Choroid plexus epithelial cell (primary cell): ENCODE measurements at places on chromosomes 16 and 17.

DNA sequence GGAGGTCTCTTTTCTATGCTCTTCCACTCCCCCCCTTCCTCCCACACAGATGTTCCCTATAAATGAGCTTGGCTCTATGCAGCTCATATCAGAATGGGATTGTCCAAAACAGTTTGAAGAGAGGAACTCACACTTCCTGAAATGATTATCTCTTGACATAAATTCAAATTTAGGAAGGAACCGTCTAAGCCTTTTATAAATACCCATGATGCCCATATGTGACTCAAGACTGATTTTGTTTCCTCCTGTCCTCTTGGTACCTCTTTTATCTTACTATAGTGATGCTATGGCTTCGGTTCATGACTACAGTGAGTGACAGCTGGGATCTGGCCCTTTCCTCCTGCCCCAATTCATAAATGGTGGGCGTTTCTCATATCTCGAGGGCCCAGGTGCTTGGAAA, 16.6 kb upstream of the TERF2 start:
- no peak for DNase-seq

- no peak for DNase-seq
These were observed 6.7 kb upstream of the CAPN15 start for GRCh38 chr16:520847-521246.

GRCh38 chr16:72987480-72987901, 60.4 kb downstream of the ZFHX3 start:
- DNase-seq, result no peak

- DNase-seq, result no peak
These were observed 173.5 kb downstream of the NPIPB11 start for GRCh38 chr16:29232811-29233704.

- peak; percentile 54 for DNase-seq
These were observed 13.4 kb downstream of the RTN4RL1 start for GRCh38 chr17:2011411-2012371.

- DNase-seq, result peak; percentile 84
These were observed 23.9 kb upstream of the CLEC18A start for GRCh38 chr16:69927056-69927757.

DNA sequence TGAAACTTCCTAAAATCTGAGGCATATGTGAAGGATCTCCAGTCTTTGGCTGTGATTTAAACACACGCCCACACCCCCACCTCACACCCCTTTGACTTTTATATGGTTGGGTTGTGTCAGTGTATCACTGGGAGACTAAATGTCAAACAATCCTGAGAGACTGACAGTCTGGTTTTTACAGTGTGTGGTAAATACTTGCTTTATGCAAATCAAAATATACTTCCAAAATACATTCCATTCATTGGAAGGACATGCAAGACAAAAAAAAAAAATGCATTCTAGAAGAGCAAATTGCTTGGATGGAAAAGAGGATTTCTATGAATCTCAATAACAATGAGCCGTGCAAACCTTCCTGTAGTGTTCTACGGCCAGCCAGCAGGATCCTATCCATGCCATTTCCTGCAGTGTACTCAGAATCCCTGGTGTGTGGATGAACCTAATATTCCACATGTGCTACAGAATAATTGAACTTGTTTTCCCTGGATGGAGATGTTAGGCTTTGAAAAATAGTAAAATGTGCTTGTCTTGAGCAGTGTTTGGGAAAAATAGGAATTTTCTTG, 602.1 kb upstream of the GOT2 start:
- DNase-seq, result no peak

GRCh38 chr16:69329369-69330285, 761 bp downstream of the PDF start:
- peak; percentile 28 for DNase-seq

- no peak for DNase-seq
These were observed 22.6 kb downstream of the NT5M start for GRCh38 chr17:17325816-17326215.

DNA sequence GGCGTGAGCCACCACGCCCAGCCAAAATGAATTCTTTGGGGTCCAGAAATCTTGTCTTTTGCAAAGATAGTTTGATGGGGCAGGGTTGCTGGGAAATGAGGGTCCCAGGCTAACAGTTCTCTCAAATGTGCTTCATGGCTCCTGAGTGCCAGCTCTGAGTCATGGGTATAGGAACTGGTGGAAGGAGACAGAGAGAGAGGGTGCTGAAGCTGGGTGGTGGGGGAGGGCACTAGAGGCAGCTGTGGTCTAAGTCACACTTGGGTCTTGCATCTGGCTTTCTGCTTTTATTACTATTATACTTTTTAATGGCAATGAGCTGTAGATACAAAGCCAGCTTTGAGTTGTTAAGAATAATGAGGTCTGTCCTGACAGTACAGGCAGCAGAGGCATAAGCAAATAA, 54.6 kb downstream of the PRKCA start:
- no peak for DNase-seq

DNA sequence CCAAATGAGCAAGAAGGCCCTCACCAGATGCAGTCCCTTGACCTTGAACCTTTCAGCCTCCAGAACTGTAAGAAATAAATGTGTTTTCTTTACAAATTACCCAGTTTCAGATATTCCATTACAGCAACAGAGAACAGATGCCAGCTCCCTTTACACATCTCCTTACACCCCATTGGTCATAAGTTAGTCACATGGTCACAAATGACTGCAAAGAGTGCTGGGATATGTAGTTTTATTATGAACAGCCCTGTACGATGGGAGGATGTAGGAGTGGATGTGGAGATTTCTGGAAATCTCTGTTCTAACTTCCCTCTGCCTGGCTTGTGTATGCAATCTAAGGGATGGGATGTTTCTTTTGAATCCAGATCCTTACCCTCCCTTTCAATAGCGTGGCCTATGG, 13.3 kb upstream of the RPL38 start:
- DNase-seq, result peak; percentile 82

DNA sequence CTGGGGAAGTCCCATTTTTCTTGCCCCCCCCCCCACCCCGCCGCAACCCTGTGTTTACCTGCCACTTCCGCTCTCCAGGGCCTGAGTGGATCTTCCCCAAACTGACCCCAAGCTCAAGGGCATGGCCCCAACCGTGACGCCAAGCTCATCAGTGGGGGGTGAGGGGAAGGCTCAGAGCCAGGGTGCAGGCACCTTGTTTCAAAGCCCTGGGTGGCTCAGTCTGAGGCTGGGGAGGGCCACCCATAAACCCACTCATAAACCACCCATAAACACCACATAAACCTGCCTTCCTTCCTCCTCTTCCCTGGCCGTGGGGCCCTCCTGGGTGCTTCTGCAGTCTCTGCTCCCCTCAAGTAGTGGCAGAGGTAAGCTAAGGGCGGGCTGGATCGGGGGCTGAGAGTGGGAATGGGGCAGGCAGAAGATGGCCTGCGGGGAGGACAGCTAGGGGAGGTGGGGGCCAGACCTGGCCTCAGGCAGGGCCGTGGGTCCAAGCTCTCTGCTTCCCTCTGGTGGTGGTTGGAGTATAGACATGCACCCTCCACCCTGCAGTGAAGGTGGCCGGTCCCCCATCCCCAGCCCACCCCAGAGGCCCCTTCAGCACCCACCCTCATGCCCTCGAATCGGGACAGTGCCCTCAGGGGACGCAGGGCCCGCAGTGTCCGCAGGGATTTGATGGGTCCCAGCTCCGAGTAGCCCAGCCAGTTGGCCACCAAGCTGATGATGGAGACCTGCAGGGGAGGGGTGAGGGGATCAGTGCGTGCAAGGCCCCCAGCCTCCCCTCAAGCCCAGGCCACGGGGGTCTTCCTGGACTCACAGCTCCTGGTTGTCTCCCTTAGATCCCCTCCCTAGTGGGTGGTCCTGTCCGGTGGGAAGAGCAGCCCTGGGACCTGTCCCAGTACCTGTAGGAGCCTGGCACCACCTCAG, 14.6 kb upstream of the CD79B start:
- peak; percentile 47 for DNase-seq

GRCh38 chr17:43540821-43541674, 5.1 kb downstream of the ETV4 start:
- no peak for DNase-seq

- DNase-seq, result no peak
These were observed 18.8 kb upstream of the RBL2 start for GRCh38 chr16:53415504-53415903.

DNA sequence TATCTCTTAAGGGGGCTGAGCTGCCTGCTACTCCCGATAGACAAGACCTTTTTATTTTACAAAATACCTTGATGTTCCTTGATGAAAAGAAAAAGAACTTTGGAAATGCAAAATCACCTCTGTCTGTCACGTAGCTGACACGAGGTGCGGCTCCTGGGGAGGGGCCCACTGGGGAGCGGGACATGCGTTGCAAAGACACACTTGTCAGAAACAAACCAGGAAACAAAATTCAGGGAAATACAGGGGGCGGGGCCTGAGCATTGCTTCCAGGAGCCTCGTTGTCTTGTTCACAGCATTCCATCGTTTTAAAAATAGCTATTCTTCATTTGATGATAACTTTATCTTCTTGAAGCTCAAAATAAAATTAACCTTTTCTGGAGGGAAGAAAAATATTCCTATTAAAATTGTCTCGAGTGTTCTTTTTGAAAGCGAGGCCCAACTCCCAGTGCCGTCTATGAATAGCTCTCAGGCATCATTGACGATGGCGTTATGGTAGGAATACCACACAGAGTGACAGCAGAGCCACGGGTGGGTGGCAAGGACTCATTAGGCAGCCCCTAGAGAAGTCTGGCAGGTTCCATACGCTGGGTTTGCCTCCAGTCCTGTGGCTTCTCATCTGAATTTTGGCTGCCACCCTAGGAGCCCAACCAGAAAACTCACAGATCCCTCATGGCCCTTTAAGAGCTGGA, 286.9 kb downstream of the CPPED1 start:
- DNase-seq, result no peak

- DNase-seq, result no peak
These were observed 50.6 kb downstream of the PLD6 start for GRCh38 chr17:17155568-17155967.

GRCh38 chr17:21089145-21089544, 37.6 kb upstream of the DHRS7B start:
- DNase-seq, result no peak

DNA sequence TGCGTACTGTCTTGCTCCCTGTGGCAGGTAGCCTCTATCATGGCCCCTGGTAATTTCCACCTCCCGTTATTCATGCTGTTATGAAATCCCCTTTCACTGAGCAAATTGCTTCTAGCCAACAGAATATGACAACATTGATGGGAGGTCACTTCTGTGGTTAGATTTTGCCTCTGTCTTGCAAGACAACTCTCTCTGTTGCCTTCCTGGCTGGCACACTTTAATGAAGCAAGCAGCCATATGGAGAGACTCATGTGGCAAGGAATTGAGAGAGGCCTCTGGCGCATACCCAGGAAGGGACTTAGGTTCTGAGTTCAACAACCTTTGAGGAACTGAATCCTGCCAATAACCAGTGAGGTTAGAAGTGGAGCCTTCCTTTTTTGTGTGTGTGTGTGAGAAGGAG, 51.8 kb upstream of the GPRC5B start:
- no peak for DNase-seq

DNA sequence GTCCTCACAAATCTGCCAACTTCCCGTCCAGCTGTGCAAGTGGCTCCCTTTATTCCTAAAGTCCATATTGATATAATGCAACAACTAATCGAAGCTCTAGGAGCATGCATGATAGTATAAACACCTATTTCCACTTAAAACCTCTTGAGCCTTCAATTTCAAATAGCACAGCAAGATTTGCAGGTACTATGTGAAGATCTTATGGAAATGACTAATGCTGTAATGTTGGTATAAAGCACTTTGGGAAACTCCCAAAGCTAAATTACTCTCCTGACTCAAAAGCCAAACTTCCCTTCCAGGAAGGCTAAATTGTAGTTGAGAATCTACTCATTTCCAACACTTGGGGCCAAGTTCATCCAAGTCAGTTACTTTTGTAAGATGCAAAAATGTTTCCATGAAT, 287.6 kb upstream of the CDH11 start:
- peak; percentile 12 for DNase-seq

- DNase-seq, result no peak
These were observed 239.8 kb upstream of the SOX9 start for GRCh38 chr17:71881041-71881440.

- no peak for DNase-seq
These were observed 806 bp downstream of the RAD51C start for GRCh38 chr17:58693208-58693607.

DNA sequence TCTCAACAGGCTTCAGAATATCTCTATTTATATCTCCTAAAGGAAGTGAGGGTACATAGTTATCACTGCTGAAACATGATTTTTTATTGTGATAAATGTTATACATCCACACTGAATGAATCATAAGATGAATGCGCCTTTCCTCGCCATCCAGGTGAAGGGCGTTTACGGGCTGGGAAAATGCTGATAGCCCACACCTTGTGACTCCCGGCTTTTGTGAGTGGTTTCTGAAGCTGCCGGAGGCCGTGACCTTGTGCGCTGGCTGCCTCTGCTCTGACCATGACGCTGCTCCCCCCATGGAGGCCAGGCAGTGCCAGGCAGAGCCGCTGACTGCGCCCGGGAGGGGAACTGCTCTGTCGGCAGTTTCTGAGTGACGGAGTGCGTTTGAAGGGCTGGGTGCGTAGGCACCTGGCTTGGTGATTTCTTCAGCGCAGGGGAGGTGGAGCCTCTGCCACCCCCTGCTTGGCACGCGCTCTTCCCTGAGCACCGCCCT, 97.2 kb downstream of the RAP1GAP2 start:
- no peak for DNase-seq

- no peak for DNase-seq
These were observed 22.9 kb downstream of the COPZ2 start for GRCh38 chr17:48014595-48015111.

- peak; percentile 98 for DNase-seq
These were observed 804 bp downstream of the TGFB1I1 start for GRCh38 chr16:31472709-31473203.

DNA sequence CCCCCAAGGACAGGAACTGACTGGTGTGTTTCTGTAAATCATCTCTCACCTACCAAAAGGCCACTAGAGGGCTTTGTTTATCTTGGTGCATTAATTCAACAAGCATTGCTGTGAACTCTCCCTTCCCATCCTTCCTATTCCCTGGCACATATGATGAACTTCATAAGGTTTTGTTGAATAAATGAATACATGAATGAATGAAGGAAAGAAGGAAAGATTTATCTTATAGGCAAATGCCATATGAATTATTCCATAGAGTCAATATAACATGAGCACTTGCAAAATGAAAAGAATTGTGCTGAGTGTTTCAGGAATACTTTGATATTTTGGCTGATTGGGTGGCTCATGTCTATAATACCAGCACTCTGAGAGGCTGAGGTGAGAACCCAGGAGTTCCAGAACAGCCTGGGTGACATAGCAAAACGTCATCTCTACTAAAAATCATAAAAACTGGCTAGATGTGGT, 4.3 kb downstream of the SPDYE4 start:
- peak; percentile 57 for DNase-seq

DNA sequence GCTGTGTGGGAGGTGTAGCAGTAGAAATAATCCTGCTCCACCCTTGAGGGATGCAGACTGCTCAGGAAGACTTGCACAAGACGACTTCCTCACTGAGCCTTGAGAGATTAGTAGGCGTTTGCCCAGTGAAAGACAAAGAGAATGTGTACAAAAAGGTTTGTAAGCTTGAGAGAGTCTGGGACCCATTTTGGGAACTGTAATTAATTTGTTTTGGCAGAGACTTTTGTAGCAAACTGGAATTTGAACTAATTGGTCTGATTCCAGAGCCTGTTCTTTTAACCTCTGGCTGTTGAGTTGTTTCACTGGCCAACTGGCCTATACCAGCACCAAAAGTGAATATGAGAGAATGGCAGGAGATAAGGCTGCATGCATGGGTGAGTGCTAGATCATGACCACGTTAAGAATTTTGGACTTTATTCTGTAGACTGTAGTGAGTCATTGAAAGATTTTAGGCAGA, 75.5 kb downstream of the AATF start:
- no peak for DNase-seq

- DNase-seq, result no peak
These were observed 229.2 kb downstream of the MSI2 start for GRCh38 chr17:57485566-57485865.
